ENCODE measurements at places on chromosomes 5 and 9.

GRCh38 chr5:61023131-61023530 lies 78.1 kb downstream of the NDUFAF2 start:
- no peak for DNase-seq

GRCh38 chr9:136728548-136729123 lies 14.1 kb downstream of the LCN10 start:
- DNase-seq, result no peak

GRCh38 chr5:168066536-168067208 lies 224.8 kb upstream of the WWC1 start:
- no peak for DNase-seq

GRCh38 chr5:151648089-151648488 lies 38.6 kb downstream of the SPARC start:
- DNase-seq, result no peak

- DNase-seq, result no peak
Measured at GRCh38 chr5:80695666-80696065, 40.9 kb upstream of the DHFR start.

- no peak for DNase-seq
Measured at GRCh38 chr9:82570226-82570625, 492.7 kb downstream of the RASEF start.

- DNase-seq, result peak; percentile 59
Measured at GRCh38 chr9:115000217-115000639, 69.8 kb upstream of the TNFSF8 start.
